ENCODE measurements at places on chromosomes 4 and X.

GRCh38 chr4:53183754-53184153 lies 182.1 kb downstream of the SCFD2 start:
- DNase-seq: no peak

- no peak for DNase-seq
These were observed 907.4 kb upstream of the AGA start for GRCh38 chr4:178349601-178350000.

- no peak for DNase-seq
These were observed 23.4 kb upstream of the KIAA1210 start for GRCh38 chrX:119151051-119151380.

DNA sequence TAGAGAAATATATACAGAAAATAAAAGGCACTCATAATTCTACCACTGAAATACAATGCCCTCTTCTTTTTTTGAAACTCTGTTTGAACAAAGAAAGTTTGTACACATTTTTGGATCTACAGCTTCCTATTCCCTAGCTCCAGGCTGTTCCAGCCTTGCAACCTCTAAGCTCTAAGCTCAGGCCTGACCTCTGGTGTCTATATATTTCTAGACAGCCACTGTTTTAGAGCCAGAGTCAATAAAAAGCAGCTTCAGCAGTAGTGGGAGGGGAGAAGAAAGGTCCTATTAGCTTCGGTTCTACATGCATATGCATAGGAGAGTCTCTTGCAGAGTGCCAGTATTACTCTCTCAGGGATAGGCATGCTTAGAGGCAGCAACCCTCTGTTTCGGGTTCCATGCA lies 39.7 kb downstream of the CLDN2 start:
- DNase-seq: peak; percentile 18

- DNase-seq: no peak
These were observed 914 bp downstream of the TRAPPC2 start for GRCh38 chrX:13733506-13733905.

- DNase-seq: no peak
These were observed 15.4 kb downstream of the SMIM10 start for GRCh38 chrX:135006187-135006586.

DNA sequence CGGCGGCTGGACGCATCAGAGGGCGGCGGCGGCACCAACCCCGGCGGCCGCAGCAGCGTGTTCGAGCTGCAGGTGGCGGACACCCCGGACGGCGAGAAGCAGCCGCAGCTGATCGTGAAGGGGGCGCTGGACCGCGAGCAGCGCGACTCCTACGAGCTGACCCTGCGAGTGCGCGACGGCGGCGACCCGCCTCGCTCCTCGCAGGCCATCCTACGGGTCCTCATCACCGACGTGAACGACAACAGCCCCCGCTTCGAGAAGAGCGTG lies 1.9 kb downstream of the PCDH7 start:
- DNase-seq: no peak

- no peak for DNase-seq
These were observed 115.7 kb upstream of the MAGEB16 start for GRCh38 chrX:35682476-35682875.

DNA sequence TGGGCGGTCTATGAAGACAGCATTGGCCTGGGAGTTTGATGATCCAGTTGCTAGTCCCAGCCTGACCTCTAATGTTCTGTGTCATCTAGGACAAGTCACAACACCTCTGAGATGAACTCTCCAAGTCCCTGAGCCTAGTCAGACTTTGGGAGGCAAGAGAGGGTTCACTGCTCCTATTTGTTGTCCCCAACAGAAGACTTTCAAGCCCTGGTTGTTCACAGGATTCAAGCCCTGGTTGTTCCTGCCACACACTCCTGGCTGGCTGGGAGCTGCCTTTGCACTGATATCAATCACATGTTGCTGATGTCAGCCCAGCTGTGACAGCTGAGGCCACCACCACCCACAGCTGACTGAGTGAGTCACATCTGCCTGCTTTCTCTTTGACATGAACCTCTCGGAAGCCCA lies 253.2 kb upstream of the RASGEF1B start:
- no peak for DNase-seq

DNA sequence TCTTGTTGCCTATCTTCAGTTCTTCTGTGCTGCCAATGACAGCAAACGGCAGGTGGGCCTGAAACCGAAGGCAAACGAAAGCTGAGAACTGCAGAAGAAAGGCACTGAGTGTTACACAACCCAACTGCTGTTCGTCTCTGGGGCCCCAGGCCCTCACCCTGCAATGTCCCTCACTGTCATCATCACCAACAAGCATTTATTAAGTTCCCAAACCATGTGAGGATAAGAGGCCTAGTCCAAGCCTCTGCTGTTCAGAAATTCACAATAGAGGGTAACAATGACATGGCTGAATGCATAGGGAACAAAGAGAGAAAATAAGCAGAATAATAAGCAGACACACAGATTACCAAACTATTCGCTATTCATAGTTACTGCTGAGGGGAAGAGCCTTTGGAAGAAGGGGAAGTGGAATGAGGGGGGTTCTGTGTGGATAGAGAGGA lies 34.5 kb upstream of the NKRF start:
- no peak for DNase-seq

DNA sequence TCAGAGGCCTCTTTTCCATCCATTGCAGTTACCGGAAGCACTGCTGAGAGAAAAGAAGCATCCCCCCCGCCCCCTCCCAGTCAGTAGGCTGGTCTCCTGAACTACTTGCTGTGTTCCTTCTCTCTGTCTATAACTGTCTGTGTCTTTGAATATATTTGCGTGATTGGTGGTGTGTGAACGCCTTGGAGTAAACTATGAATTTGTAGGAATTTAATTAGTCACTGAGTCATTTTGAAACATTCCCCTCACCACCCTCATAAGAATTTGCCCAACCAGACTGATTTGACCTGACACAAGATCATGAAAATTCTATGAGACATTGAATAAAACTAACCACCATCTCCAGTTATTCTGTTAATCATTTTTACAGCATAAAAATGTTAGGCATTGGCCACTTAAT lies 6.7 kb upstream of the NXF3 start:
- DNase-seq: no peak

DNA sequence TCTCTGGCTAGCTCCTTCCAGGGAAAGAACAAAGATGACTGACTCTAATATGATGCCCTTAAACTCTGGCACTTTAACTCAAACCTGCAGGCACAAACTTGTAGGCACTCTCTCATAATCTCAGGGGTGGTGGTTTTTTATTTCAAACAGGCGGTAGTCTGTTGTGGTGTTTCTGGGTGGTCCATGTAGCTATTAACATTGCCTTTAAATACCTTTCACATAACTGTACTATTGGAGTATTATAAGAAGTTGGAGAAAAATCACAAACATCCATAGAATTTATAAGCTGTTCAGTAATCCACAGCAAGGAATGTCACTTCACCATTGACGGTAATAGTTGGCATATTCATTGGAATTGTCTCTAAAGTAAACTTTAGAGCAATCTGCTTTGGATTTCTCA lies 204.2 kb upstream of the PDE5A start:
- no peak for DNase-seq

GRCh38 chrX:101383679-101384205 lies 2.2 kb downstream of the BTK start:
- DNase-seq: no peak

DNA sequence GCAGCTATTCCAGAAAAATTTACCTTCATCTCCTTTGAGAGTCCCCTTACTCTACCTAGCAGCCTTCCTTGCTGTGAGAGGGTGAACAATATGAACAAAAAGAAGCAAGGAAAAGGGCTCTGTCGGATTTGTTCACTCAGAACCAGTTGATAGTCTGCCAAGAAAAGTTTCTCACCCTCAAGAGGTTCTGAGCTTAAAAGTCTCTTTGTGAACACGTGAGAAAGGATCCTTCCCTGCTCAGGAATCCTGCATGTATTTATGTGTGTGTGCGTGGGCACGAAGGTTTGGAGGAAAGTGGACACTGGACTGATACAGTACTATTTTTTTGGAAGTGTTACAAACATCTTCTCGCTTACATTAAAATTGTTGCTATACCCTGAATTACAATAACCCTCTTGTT lies 178.6 kb upstream of the JADE1 start:
- DNase-seq: no peak

GRCh38 chr4:186820391-186820891 lies 96.8 kb upstream of the FAT1 start:
- no peak for DNase-seq

DNA sequence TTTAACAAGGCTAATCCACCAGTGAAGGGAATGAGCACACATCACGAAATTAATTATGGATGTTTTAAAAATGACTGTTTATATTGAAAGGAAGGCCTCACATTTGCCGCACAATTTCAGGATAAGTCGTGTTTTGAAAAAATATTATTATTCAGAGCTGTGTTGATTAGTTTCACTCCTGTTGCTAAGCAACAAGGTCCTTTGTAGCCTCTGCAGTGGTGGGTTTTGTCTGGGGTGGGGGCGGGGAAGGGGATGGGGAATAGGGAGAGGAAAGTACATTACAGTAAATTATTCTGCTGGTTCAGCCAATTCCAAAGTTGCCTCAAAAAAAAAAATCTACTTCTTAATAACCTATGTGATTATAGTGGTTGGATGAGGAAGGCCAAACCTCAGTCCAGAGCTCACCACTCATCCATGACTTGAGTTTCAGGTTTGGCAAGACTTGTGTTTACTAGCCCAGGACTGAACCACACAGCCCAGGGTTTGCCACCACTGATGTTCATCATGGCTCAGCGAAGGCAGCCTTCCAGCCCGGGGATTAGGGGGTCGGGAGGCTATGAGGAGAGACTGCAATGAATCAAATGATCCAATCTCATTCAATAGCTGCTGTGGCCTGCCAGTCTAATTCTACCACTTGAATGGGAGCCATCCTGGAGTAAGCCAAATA lies 162.5 kb upstream of the ATP6AP2 start:
- DNase-seq: no peak

- no peak for DNase-seq
These were observed 29.3 kb upstream of the GPR101 start for GRCh38 chrX:137062915-137063617.

DNA sequence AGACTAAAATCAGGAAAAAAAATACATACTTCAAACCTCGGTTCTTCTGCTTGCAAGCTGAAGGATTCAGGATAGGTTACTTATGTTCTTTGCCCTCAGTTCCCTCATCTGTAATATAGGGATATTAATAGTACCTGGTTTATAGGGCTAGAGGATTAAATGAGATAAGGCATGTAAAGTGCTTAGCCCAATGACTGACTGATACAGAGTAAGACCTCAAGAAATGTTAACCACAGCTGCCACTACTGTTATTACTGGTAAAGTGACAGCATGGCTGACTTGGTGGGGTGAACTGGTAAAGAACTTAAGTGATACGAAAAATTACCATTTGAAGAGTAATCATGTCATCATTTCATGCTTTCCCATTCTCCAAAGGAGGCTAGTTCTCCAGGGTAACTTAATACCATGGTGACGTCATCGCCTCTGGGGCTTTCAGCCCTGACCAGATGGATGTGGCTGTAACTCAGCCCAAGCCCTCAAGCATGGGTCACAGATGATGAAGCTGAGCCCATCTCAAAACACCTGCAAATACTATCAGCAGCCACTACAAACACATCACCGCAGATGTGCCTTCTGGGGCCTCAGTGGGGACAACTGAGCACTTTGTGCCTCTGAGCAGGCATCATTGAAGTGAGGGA lies 44.5 kb upstream of the SCML1 start:
- DNase-seq: no peak

- no peak for DNase-seq
These were observed 72.6 kb downstream of the UCHL1 start for GRCh38 chr4:41329361-41329760.

DNA sequence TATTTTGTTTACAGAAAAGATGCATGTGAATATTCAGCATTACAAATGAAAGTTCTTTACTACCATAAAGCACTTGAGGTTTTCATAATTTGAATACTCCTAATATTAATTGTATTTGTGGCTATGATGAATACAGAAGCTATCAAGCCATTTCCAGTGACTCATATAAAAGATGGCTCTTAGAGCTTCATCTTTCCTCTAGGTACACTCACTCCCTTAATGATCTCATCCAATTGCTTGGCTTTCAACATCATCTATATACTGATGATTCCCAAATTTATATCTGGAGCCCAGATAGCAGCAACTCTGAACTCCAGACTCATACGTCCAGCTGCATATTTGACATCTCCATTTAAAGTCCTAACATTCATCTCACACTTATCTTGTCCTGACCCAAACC lies 183.4 kb upstream of the FAM241A start:
- DNase-seq: no peak

DNA sequence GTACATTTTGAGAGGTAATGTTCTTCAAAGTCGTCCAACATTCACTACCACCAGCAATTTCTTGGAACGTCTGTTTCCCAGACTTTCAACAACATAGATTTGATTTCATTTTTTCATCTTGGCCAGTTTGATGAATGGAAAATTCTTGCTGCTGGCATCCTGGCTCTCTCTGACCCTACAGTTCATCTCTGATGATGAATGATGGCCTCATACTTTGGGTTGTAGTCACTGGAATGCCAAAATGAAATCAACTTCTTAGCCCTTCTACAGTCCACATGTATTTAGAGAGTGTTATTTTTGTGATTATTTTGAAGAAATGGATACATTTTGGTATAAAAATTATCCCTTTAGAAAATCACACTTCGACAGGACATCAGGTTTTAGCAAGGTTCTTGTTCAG lies 8.8 kb downstream of the CHST7 start:
- no peak for DNase-seq

GRCh38 chr4:173538909-173539445 lies 8.9 kb upstream of the HAND2 start:
- DNase-seq: no peak

DNA sequence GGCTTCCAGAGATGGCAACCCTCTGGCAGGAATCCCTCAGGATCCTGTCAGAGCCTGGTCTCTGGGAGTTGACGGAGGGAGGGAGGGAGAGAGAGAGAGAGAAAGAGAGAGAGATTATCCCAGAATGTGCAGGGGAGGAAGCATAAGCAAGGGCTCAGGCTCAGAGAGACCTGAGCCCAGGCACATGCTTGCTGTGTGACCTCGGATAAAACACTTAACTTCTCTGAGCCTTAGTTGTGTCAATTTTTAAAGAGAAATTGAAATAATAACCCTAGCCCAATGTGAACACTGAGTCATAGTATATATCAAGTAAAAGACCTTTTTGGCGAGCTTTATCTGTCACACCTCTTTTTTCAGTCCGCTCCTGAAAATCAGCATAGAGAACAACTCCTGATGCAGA lies 473 bp upstream of the USP51 start:
- no peak for DNase-seq

DNA sequence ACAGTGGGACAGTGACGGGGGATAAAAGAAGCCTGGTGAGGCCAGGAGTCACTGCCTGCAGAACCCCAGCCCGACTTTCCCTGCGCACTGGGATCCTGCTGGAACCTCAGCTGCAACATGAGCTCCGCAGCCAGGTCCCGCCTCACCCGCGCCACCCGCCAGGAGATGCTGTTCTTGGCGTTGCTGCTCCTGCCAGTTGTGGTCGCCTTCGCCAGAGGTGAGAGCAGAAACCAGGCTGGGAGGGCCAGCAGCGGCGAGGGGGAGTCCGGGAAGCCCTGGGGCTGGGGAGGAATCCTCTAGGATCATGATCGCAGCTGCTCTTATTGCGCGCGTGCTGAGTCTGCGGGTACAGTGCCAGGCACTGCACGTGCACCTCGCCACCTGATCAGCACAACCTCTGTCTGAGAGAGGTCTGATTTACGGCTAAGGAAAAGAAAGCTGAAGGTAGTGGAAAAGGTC lies at the start of gene PF4V1:
TSS of gene PF4V1 (plus strand) at position 51 of the 459 bp plus-strand sequence. CDS start at position 118, 67 bp downstream.
- DNase-seq: no peak

- DNase-seq: no peak
These were observed 154.2 kb upstream of the TBL1X start for GRCh38 chrX:9310616-9311015.

- DNase-seq: no peak
These were observed 556.7 kb upstream of the BOD1L1 start for GRCh38 chr4:14184265-14184664.
